ENCODE measurements at places on chromosomes 6 and 20.
A peak's percentile ranks its signal among the peaks of the same experiment; 100 is the strongest.

- peak; percentile 98 for DNase-seq
Observed at GRCh38 chr20:38962044-38962927, at the start of gene DHX35. Gene DHX35, plus strand, starts transcription at chr20:38962344. Its CDS starts 24 bp downstream, at chr20:38962368.

- DNase-seq: no peak
Observed at GRCh38 chr20:21920211-21920610, 214.7 kb downstream of the PAX1 start.

GRCh38 chr6:141618180-141618581 lies 514.5 kb upstream of the GJE1 start:
- peak; percentile 17 for DNase-seq

DNA sequence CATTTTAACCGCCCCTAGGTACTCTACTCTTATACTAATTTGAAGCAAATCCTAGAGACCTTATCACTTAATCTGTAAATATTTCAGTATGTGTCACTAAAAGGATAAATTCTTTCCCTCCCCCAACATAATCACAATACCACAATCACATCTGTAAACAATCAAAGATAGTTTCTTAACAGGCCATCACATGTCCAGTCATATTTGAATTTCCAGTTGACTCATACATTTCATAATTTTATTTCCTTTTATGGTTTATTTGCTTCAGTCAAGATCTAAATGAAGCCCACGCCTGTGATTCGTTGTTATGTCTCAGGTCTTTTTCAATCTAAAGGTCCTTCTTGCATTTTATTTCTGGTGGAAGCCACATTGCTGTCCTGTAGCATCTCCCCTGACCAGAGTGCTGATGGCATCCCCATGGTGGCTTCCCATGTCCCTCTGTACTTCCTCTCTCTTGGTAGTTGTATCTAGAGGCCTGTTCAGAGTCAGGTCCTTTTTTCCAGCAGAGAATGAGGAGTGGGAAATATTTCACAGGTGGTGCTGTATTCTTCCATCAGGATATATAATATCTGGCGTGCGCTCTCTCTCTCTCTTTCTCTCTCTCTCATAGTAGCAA lies 128.6 kb upstream of the SLC22A23 start:
- peak; percentile 17 for DNase-seq

DNA sequence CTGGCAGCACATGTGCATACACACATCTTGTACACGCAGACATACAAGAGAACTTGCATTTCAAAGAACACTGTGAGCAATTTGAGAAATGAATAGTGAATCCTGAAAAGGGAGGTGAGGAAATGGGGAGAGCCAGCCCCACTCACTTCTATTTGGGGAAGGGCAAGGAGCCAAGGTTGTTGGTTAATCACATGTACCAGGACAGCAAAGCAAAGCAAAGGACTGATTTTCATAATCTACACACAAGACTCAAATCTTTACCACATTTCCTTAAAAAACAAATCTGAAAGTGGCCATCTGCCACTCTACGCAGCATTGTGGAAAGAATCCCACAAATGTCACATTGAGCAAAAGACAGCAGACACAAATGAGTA lies 35.0 kb upstream of the KIF16B start:
- DNase-seq: no peak

DNA sequence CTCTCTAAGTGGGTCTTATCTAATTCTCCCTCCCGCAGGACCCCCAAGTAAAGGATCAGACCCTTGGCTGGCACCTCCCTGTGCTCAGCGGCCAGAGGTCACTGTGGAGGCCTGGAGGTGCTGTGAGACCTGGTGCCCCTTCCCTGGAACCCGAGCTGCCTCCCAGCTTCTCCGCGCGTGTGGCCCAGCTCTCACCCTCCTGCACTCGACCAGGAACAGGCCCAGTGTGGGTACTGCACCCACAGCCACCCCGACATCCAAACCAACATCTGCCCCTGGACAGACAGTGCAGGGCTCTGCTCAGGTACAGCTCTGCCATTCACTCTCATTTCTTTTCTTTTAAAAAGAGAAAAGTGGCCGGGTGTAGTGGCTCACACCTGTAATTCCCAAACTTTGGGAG lies 42.4 kb downstream of the TMEM242 start:
- no peak for DNase-seq

DNA sequence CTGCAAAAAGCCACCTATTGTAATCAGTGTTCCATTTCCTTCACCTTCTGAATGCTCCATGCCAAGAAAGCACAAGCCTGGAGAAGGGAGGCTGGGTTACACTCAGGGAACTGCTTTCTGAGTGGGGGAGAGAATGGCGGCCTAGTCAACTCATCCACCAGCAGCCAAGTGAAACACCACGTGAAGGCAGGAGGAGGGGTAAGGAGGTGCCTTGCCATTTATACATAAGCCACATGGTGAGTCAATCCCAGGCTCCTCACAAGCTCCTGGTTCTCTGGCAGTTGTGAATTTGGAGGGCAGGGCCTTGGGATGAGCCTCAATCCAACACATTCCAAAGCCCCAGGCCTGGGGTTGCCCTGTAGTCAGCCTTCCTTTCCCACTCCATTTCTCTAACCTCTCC lies 149.4 kb downstream of the CD24 start:
- DNase-seq: peak; percentile 55

DNA sequence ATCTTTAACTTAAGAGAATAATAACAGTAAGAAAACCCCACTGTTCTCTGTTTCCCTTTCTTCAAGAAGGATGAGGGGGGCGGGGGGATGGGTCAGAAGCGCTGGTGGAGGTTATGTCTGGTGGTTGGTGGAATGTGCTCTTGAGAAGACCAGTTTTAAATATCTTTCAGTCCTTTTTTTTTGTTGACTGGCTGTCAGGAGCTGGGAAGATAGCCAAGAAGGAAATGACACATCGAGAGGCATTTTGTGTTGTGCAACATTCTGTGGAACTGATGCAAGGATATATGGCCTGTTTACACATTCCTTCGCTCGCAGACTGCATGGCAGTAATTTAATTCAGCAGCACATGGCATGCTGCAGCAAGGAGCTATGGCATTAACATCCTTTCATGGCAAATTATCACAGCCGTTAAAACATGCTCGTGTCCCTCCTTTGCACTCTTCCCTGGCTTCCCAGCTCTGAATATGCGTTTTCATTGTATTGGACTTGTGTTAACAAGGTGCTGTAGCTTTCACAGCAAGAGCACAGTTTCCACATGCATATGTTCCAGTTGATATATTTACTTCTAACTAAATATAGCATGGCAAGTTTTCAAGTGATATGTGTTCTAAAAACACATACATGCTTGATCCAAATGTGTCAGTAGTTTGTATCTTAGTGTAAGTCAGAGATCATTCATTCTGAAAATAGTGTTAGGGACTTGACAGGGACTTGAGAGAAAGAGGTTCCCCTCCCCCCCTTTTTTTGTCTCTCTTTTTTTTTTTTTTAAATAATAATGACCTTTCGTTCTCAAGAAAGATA lies 68.2 kb upstream of the SUPT3H start:
- DNase-seq: peak; percentile 98

- DNase-seq: peak; percentile 53
Observed at GRCh38 chr6:21664314-21665109, 71.0 kb downstream of the SOX4 start.

DNA sequence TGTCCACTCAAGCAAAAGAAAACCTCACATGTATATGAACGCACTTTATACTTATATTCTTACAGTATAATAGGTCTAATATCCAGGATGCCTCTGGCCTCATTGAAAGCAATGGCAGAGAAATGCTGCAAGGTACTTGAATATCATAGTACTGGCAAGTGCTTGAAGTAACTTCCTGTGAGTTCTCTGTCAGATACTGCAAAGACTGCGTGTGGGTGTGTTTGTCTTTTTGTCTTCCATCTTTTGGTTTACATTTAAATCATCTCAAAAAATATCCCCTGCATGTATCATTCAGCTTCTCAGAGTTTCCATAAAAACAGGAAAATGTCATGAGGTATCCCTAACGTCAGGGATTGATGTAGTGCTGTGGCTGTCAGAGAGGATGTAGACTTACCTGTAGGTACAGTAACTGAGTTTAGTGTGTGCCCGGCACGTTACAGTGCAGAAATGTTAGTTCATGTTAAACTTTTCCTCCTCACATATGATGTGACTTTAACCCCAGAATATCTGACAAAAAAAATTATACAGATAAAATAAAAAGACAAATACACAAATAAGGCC lies 184.3 kb downstream of the DST start:
- no peak for DNase-seq

GRCh38 chr20:58570204-58570859 lies 55.1 kb upstream of the APCDD1L start:
- no peak for DNase-seq

- DNase-seq: peak; percentile 73
Observed at GRCh38 chr6:45378334-45378926, 696 bp upstream of the SUPT3H start.

- DNase-seq: peak; percentile 59
Observed at GRCh38 chr20:13119583-13119982, 101.5 kb upstream of the ISM1 start.

- no peak for DNase-seq
Observed at GRCh38 chr6:43645613-43645964, 753 bp downstream of the RSPH9 start.

DNA sequence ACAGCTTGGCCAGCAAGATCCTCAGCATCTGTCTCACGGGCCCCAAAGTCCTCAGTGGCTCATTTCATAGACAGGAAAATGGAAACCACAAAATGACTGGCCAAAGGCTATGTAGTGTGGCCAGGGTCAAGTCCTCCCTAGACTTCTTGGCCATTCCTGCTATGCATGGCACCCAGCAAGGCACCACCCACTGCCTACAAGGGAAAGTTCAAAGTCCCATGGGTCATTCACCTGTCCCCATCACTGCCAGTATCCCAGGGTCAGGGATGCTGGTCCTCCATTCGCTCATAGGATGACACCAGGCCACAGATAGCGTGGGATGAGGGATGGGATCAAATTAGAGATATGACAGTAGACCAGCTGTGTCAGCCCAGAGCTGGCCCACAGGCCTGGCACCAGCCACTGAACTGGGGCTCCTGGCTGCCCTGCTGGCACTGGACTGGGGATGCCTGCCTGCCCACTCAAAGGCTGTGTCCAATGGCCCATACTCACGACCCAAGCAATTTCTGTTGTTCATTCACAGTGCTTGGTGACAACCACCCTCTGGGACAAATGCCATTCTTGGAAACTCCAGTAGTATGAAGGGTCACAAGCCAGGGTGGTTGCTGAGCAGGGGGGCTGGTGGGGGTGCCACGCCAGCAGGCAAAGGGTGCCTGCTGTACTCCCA lies 11.6 kb downstream of the ADISSP start:
- no peak for DNase-seq

GRCh38 chr6:149425754-149426153 lies 25.7 kb downstream of the SUMO4 start:
- DNase-seq: no peak

GRCh38 chr6:79598012-79598411 lies 33.1 kb upstream of the SH3BGRL2 start:
- no peak for DNase-seq

- DNase-seq: no peak
Observed at GRCh38 chr6:897528-898207, 204.7 kb upstream of the EXOC2 start.

GRCh38 chr6:118387921-118388701 lies 160.0 kb upstream of the PLN start:
- peak; percentile 84 for DNase-seq

DNA sequence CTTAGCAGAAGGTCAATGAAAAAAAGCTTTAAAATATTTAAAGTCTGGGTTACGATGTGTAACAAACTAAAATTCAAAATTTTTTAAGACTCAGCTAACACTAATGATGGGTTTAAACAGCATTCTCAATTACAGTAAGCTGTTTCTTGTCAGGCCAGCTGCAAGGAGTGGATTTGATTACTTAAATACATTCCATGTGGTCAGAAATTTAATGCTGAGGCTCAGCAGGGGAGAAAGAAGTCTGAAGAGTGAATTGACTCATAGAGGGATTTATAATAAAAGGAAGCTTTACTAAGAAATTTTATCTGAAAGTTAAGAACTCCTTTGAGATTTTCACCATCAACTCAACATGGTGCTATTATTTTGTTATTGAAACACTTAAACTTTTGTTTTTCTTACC lies 398.6 kb downstream of the KHDRBS2 start:
- no peak for DNase-seq

GRCh38 chr6:13065581-13065980 lies 262.8 kb downstream of the TBC1D7 start:
- no peak for DNase-seq

DNA sequence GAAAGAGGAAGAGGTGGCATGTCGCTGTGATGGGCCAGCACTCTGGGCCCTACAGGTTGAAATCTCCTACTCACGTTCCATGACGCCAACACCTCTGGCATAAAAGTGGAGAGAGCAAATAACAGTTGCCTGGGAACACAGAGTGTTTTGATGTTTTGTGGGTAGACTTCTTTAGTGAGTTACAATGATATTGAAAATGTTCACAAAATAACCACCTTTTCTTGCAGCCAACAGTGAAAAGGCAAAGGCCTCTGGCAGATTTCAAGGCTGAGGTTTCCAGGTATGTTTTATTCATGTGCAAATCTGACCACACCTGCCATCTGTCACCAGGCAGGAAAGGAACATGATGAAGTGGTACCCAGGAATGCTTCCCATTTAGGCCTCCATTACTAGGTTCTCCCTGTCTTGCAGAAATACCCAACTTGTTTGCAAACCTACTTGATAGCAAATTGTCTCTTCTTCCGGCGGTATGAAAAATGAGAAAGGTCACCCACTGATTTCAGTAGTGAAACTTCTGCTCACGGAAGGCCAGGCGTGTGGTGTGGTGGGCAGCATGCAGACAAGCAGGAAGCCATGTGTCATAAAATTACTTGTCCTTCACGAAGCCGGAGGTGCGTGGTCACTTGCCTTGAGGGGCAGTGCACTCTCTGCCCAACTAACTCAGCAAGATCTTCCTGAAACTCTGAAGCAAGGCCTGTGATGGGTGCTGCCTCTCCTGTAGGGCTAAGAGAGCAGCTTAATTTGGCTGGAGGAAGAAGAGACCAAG lies 299.1 kb upstream of the PRDM1 start:
- no peak for DNase-seq

- DNase-seq: no peak
Observed at GRCh38 chr20:47940101-47940813, 155.0 kb upstream of the SULF2 start.

DNA sequence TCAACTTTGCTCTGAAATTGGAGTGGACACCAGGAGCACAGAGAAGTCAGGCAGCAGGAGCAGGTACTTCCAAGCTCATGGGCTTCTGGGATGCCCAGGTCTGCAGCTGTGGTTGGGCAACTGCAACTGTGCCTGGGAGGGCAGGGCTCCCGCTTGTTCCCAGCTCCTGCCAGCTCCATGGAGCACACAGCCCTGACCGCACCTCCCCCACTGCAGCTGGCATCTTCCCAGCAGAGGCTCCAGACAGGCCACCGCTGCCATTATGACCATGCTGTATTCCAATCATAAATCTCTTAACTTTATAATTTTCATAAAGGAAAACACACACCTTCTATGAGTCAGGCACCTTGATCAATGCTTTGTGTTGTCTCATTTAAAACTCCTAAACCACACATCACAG lies 36.9 kb downstream of the STK38 start:
- DNase-seq: no peak

Measured in Daoy (cell line).